Skin of body (tissue), 3 donors: ENCODE measurements at places on chromosomes 5 and 9.

DNA sequence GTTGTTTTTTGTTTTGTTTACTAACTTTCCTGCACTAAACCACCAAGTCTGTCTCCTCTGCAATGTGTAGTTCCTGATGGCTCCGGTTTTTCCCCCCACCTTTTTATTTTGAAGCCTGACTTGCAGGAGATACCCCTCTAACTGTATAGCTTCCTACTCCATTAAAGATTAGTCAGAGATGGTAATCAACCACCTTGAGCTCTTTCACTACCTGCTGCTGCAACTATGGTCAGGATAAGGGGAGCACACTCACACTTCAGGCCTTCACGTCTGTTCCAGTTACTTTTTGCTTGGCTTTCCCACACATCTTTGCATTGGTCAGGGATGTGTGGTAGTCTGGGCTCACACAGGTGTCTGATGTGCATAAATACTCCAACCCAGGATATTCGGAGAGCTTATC lies 63.4 kb downstream of the NR6A1 start:
- no peak for DNase-seq

DNA sequence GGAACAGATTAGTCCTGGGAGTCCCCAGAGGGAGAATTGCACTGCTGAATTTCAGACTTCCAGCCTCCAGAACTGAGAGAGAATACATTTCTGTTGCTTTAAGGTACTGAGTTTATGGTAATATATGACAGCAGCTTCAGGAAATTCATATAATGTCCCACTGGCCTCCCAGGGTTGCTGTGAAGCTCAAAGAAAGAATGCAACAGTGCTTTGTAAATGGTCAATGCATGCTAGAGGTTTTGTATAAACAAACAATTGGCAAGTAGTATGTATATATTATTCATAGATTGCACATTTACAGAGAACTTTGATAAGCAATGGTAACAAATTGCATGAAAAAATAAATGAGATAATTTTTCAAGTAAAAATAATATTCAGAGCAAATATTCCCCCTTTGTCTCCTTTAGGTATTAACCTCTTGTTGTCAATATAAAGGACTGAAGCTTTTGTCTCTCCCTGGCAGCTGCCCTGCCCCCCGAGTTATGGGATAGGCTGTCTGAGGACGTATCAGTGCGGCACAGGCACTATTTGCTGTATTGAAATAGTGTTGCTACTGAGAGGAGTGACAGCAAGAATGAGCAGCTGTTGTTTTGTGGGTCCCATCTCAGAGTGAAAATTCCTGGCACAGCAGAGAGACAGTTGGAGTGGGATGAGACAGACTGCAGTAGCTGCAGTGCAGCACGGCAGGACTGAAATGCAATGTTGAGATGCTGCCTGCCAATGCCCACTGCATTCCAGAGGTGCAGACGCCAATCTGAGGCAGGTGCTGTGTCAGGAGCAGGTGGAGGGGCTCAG lies 194.2 kb upstream of the GLRA1 start:
- DNase-seq, result no peak

DNA sequence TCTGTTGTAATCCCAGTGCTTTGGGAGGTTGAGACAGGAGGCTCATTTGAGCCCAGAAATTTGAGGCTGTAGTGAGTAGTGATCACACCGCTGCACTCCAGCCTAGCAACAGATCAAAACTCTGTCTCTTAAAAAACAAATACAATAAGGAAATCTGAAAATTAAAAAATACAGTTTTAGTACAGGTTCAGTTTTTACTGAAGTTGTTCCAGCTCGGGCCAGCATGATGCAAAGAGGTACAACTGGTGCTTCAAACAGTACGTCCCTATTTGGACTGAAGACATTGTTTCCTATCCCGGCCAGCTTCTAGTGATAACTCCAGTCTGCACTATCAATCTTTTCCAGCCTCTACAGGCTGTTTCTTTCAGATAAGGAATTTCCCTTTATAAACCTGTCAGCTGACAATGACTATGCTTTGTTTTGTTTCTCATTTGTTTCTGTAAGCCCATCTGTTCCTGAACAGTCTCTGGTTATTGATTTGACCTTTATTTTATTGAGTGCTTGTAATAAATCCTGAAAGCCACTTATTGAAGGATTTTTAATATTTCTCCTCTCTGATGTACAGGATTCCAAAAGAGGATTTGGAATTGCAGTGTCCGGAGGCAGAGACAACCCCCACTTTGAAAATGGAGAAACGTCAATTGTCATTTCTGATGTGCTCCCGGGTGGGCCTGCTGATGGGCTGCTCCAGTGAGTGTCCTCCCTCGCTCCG lies 41.9 kb downstream of the TJP2 start:
- no peak for DNase-seq

- DNase-seq, result no peak
Observed at GRCh38 chr5:170151097-170151831, 45.6 kb downstream of the FOXI1 start.

- DNase-seq, result peak; percentile 55
Observed at GRCh38 chr9:108645520-108645919, 210.3 kb downstream of the ACTL7B start.

DNA sequence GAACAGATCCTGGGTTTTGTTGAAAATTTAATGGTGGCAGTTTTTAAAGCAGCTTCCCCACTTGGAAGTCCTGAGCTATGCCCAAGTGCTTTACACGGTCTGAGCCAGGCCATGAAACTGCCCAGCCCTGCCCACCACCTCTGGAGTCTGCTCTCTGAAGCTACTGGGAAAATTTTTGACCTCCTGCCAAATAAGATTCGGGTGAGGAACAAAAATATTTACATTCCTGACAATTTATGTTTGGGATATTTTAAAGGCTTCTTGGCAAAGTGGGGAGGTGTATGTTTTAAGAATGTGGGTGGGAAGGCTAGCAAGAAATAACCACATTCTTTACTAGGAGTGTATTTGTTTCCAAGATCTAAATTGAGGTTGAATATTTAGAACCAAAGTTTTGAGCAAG lies 50.0 kb downstream of the HACD4 start:
- DNase-seq, result no peak

DNA sequence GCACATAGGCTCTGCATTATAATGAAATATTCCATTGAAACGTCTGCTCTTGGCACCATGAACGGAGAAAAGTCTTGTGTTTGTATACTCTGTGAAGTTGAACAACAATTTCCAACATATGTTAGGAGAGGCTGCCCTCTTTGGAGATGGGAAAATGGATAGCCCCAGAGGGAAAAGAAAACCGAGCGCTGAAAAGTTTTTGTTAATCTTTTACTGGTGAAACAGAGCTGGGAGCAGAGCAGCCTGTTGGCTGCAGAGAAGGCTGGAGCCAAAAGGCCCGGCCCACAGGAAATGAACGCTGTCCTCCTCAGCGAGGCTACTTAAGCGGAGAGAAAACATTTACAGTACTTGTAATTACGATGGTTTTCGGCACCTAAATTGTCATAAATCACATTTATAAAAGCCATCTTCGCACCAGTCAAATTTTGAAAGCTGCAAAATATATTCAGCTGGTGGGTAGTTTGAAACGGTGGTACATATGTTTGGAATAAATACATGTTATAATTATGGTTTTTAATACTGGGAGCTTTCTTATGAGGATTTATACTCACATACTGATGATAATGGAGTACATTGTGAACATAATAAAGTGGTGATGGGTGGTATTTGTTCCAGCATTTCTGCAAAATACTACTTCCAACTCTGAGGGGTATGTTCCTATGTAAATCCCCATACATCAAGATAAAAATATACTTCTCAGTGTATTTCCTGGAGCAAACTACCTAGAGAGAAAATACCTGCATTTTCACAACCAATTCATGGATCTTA lies 129.6 kb upstream of the CNTLN start:
- peak; percentile 96 for DNase-seq

- DNase-seq, result no peak
Observed at GRCh38 chr5:143678148-143678905, 133.6 kb upstream of the HMHB1 start.

DNA sequence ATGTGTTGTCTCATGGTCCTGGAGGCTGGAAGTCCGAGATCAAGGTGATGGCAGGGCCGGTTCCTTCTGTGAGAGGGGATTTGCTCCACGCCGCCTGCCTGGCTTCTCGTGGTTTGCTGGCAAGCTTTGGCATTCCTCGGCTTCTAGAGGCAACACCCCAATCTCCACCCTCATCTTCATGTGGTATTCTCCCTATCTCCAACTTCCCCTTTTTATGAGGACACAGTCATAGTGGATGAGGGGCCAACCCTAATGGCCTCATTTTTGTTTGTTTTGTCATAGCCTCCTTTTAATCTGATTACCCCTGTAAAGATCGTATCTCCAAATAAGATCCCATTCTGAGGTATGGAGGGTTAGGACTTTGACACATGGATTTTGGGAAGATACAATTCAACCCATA lies 41.7 kb upstream of the CLK4 start:
- DNase-seq, result no peak

- DNase-seq, result no peak
Observed at GRCh38 chr9:134922066-134922931, 4.6 kb upstream of the FCN1 start.

DNA sequence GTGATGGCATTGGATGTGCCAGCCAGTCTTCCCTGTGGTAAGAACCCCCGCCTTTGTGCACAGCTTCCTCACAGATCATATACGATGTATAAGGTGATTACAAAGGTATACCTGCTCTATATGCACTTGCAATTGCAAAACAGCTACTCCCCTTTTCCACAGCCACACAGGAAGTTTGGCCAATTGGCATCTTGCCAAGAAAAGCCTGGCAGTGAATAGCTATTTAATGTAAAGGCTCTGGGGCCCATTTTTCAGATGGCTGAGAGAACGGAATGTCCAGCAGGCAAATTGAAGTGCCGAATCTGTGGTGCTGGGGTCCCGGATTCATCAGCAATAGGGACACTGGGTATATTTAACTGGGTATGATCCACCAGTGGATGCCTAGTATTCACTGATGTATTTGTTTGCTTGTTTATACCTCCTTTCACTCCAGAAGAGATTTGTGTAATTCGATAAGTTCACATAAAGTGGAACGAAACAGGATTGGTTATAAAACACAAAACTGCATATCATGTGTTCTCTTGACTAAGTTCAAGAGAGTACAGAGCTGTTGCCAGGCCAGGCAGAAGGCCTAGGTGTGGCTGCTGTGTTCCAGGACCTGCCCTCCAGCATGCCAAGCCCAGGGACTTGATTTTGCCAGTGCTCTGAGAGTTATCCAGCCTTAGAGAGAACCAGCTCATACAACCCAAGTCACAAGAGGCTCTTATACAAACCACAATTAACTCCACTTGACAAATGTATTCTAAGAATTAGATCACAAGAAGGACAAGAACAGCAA lies 27.7 kb upstream of the GABRP start:
- no peak for DNase-seq

GRCh38 chr5:66475731-66476130 lies 120.5 kb upstream of the MAST4 start:
- DNase-seq, result no peak

DNA sequence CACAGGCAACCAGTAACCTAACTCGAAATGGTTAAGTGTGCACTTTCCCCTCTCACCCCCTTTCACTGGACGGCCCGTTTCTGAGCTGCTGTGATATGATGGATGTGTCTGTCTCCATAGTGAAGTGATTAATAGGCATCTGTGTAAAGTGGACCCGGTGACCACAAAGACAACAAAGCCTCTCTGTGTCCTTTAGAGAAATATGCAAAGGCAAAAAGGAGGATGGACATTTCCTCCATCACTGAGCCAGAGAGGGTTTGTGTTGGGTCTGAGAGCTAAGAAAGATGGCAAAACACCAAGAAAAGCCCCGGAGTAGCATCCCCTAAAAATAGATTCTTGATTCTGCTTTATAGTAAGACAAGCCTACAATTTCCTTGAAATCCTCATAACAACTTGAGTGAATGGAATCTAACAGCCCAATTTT lies 120.6 kb downstream of the SEMA6A start:
- DNase-seq, result no peak

GRCh38 chr9:97852001-97852398 lies 1.0 kb upstream of the FOXE1 start:
- DNase-seq, result no peak

DNA sequence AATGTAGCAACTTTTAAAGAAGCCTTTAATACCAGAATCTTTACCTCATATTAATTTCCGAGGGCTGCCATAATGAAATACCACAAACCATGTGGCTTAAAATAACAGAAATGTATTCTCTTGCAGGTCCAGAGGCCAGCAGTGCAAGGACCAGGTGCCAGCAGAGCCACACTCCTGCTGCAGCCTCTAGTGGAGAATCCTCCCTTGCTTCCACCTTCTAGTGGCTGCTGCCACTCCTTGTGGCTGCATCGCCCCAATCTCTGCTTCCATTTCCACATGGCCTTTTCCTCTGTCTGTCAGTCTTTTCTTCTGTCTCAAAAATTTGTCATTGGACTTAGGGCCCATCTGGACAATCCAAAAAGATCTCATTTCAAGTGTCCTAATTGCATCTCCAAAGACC lies 401.5 kb downstream of the EFNA5 start:
- no peak for DNase-seq

- DNase-seq, result no peak
Observed at GRCh38 chr9:73951147-73951546, 546.0 kb upstream of the RORB start.

DNA sequence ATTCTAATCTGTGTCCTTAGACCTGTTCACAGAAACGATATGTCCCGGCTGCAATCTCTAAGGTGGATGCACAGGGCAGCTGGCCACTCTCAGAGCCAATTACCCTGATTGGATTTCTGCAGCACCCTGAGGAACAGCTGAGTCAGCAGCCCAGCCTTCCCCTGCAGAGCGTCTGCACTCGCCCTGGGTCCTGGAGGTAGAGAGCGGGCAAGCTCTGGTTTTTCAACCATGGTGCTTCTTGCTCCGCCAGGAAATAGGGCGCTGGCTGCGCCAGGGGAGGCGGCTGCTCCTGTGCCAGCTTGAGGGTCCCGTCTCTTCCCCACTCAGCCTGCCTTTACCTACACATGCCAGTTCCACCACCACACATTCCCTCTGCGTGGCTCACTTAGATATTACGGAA lies 19.2 kb downstream of the NDUFS6 start:
- no peak for DNase-seq

DNA sequence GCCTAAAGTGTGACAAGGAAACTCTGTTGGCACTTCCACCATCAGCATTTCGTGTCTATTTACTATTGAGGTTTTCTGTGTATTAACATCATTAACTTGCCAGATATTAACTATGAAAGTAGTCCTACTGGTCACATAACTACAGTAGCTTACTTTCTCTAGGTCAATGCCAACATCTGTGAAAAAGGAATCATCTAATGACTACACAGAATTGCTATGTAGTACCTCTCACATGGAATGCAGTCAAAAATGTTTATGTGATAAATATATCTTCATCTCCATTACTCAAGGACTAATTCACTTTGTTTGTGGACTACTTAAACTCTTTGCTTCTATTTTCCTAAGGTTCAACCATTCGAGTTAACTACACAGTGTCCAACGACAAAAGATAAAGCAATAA lies 2.1 kb downstream of the SCAI start:
- no peak for DNase-seq

GRCh38 chr5:424301-425110 lies 18.5 kb upstream of the EXOC3 start:
- no peak for DNase-seq
